Stimulated activated CD4-positive, alpha-beta T cell treated with anti-CD3 and anti-CD28 coated beads, Interleukin-1b, Interleukin-23, amount 100 ng/mL, for 1 hour (primary cell): ENCODE measurements at places on chromosomes 13 and 19.
A peak's percentile ranks its signal among the peaks of the same experiment; 100 is the strongest.

GRCh38 chr13:21020581-21020980 is 40.8 kb downstream of the LATS2 start:
- DNase-seq = no peak

- peak; percentile 40 for DNase-seq
Measured at GRCh38 chr19:3440082-3440481, 40.2 kb downstream of the SMIM24 start.

DNA sequence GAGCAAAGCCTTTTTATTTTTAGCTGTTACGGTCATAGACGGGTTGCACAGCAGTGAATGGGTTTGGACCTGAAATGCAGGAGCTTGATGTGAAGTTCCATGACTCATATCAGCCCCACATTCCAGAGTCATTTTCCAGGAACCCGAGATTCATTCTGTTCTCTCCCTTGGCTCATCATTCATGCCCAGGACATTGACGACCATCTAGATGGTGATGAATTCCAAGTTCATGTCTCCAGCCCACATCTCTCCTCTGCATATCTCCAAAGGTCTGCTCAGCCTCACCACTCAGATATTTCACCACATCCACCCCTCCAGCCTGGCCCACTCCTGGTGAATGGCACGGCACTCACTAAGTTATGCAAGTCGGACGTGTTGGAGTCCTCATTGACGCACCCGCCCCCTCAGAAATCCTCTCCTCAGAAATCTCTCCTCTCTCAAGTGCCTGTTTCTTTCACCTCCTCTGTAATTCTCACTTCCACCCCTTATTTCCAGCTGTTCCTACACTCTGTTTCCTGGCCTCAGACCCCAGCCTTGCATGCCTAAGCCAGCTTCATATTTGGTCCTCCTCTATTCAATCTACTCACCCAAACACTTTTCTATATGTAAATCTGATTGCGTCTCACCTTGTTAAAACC is 83.1 kb downstream of the ALOX5AP start:
- no peak for DNase-seq

DNA sequence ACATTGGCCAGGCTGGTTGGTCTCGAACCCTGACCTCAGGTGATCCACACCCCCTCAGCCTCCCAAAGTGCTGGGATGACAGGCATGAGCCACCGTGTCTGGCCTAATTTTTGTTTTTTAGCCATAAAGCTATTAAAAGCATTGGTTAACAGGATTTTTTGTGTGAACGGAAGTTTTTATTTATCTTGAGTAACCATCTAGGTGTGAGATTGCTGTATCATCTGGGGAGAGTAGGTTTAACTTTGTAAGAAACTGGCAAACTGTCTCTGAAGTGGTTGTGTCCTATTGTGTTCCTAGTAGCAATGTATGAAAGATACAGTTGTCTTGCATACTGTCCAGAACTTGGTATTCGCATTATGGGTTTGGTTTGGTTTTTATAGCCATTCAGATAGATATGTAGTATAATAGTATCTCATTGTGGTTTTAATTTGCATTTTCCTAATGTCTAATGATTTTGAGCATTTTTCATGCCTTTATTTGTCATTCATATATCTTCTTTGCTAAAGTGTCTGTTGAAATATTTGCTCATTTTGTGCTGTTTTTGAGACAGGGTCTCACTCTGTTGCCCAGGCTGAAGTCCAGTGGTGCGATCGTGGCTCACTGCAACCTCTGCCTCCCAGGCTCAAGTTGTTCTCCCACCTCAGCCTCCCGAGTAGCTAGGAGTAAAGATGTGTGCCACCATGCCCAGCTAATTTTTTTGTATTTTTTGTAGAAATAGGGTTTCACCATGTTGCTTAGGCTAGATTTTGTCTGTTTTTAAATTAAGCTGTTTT is 13.5 kb upstream of the PLEKHF1 start:
- no peak for DNase-seq

- peak; percentile 57 for DNase-seq
Measured at GRCh38 chr19:49983645-49984229, 22.8 kb upstream of the SIGLEC11 start.

- DNase-seq = peak; percentile 32
Measured at GRCh38 chr13:76991432-76991795, 467 bp upstream of the CLN5 start.

DNA sequence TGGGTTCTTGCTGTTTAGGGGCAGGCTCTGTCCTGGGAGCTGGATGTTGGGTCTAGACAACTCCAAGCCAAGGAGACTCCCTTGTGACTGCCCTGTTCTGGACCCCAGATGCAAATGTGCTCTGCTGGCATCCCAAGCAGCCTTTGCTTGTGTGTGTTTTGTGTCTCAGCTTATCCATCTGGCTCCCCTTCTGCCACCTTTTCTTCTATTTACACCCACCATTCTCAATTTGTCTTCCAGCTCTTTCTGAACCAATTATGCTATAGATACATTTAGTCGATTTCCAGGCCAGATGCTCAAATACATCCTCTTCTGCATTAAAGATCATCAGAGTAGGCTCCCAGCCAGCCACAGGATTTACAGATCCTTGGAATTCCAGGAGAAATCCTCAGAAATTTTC is 115.0 kb upstream of the SLC7A1 start:
- no peak for DNase-seq

DNA sequence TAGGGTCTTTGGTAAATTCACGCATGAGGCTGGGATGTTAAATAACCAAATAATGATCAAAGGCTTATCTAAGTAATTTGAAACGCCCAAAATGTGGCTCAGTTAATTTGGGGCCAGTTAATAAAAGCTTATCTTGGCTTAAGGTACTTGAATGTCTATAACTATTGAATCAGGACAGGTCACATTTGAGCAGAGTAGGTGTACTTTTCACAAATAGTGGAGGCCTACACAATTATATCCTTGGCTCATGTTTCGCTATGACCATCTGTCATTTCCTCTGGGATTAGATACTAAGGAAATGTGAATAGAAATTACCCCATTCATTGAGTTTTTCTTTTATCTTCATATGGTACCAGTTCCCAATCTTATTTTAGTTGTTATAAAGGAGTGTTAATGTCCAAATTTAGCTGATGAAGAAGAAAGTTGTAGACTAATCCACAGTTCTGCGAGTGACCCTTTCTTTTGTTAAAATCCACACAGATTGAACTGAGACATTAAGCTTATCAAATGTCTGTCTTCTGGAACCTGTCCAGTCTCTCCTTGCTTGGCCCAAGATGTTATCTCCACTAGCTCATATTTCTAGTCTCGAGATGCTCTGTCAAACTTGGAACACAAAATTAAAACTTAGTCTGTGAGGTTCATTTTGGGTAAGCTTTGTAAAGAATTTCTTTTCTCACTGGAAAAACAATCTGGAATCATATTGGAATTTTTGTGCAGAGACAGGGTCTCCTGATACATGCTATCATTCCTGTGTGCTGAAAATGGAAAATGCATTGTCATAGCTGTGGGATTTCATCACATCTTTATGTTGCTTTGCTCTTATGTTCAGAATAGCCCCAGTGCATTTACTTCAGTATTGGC is 31.0 kb downstream of the SLAIN1 start:
- no peak for DNase-seq

- DNase-seq = no peak
Measured at GRCh38 chr19:39796000-39796498, 17.4 kb downstream of the LEUTX start.

- DNase-seq = no peak
Measured at GRCh38 chr19:9741476-9742171, 26.9 kb downstream of the ZNF846 start.

DNA sequence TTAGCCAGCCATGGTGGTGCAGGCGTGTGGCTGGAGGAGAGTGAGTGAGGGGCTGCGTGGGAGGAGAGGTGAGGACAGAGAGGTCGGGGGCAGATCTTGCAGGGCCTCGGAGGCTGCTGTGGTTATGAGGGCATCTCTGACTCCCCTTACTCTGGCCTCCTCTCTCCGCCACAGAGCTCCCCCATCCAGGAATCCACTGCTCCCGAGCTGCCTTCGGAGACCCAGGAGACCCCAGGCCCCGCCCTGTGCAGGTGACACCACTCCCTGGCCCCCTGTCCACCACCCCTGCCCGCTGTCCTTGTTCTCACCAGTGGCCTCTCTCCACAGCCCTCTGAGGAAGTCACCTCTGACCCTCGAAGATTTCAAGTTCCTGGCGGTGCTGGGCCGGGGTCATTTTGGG is 7.8 kb downstream of the PTGER1 start:
- DNase-seq = no peak

- no peak for DNase-seq
Measured at GRCh38 chr13:29435125-29435911, 160.2 kb downstream of the SLC7A1 start.

DNA sequence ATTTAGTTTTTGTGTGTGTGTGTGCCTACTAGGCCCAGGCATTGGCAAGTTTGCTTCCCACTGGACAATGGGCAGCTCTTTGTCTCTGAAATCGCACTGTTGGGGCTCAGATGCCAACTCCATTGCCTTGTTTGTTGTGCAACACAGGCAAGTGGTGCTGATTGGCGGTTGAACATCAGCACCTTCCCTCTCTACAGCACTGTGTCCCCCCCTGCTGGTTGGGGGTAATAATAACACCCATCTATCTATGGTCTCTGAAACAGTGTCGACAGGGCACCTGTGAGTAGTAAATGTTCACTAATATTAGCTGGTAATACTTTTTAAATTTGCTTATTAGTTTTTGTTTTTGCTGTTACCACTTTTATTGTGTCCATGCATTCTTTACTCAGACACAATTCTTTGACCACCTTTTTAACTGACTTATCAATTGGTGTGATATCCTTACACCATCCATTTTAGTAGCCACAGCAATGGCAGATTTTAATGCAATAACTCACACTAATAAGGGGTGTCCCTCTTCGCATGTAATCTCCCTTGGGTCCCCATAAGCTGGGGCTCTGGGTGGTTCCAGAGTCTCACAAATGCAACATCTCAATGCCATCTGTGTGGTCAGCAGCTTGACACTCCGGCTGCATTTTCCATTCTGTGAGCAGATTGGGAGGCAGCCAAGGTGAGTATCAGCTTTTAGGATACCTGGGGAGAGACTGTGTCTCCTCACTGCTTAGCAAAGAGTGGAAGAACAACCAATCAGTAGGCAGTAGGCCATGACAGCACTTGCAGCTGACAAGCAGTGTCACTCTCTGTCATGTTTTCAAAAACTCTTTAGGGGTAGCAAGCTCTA is 47.7 kb upstream of the UQCRFS1 start:
- DNase-seq = no peak

DNA sequence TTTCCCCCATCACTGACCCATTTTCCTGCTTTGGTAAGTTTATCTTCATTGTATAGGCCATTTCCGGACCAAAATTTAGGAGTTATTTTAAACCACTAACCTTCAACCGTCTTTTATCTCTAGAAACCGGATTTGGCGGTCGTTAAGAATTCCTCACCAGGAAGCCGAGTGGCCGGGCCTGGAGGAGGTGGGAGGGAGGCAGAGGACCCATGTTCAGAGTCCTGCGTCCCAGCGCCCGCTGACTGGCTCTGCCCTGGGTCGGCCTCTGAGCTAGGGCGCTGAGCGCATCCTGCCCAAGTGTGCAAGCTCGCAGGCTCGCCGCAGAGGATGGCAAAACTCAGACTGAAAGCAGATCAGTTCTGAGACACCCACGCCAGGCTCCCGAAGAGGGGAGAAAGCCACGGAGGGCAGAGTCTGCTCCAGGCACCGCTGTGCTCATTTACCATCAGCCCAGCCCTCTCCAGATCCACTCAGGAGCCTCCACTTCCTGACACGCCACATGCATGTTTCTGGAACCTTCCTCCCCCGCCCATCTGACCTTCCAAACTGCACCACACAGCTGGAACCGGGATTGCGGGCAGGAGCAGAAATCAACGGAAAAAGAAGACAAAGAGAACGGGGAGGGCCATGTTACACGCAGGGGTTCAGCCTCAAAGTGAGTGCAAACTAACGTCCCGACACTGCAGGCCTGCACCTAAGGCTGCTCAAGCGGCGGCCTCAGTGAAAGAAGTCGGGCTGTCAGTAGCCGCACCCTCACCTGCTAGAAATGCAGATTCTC is 8.3 kb downstream of the COL4A1 start:
- no peak for DNase-seq

- DNase-seq = no peak
Measured at GRCh38 chr19:32164384-32164992, 180.9 kb upstream of the ZNF507 start.

DNA sequence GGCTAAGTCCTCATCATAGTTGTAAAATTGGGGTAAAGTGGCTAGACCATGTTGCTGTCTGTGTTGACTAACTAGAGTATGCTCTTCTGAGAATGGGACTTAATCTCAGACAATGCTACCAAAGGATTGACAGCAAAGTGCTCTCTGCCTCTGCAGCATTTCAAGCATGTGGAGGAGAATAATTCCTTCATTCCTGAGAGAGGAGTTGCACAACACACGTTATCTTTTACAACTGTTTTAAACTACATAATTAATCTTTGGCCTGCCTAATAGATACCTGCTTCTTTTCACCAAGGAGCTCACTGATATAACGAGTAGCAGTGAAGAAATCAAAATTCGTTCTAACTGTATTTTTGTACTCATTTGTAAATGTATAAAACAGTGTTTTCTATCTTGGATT is 2172.2 kb downstream of the PCDH9 start:
- DNase-seq = no peak

DNA sequence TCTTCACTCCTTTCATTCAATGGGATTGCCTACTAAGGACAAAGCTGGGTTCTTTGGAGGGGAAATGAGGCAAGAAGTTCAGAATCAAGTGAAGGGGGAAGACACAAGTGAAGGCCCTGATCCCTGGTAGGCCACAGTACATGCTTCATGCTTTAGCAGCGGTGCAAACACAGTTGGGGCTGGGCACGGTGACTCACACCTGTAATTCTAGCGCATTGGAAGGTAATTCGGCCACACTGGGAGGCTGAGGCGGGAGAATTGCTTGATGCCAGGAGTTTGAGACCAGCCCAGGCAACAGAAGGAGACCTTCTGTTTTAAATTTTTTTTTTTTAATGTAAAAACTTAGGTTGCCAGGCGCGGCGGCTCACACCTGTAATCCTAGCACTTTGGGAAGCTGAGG is 23.4 kb upstream of the GATAD2A start:
- no peak for DNase-seq

DNA sequence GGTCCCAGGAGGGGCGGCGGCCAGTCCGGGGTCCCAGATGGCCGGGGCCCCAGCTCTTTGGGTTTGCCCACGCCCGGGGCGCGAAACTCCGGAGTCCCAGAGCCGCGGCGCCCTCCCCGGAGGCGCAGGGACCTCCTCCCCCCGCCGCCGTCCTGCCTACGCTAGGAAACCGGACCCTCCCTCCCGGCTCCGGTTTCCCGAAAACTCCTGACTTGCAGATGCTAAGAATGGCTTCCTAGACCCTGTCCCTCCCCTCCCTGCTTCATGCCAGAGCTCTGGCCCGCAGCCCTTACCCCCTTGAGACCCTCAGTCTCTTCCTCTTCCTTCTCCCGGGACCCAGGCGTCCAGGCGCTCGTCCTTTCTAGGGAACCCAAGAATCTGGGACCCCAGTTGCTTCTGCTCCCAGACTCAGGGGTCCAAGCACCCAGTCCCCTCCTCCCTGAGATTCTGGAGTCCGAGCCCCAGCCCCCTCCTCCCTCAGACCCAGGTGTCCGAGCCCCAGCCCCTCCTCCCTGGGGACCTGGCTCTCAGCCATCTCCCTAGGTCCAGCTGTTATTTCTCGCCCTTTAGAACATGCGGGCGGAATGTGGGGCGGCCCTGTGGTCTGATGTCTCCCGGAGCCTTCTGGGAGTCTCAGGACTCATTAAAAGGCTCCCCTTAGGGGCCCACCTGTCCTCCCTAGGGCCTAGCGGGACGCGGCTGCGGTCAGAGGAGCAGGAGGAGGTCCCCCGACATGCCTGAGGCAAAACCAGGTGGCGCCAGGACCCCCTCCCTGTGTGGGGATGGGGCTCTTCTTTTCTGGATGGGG is at the start of gene MYBPC2:
TSS of gene MYBPC2 (plus strand) at position 672 of the 808 bp plus-strand sequence. CDS start at position 734, 62 bp downstream.
- DNase-seq = no peak
